ENCODE measurements at places on chromosomes 5 and 9.
A peak's percentile ranks its signal among the peaks of the same experiment; 100 is the strongest.

- H3K27ac ChIP-seq, result no peak overlapping the region
- H3K36me3 ChIP-seq, result peaks cover 11% of the 10 kb centered on the region
- H3K4me1 ChIP-seq, result peaks cover 97% of the 10 kb centered on the region
- H3K4me3 ChIP-seq, result peak overlapping the region; percentile 42
- no peaks in the 10 kb centered on the region for H3K27me3 ChIP-seq
Measured at GRCh38 chr9:127955294-127956015, 17.8 kb upstream of the DPM2 start.

GRCh38 chr5:132468656-132469379 is 21.8 kb downstream of the IRF1 start:
- H3K4me3 ChIP-seq, result no peak overlapping the region
- peaks cover 93% of the 10 kb centered on the region for H3K4me1 ChIP-seq
- H3K36me3 ChIP-seq, result no peaks in the 10 kb centered on the region
- H3K27me3 ChIP-seq, result no peaks in the 10 kb centered on the region
- DNase-seq, result no peak

GRCh38 chr5:133820507-133820906 is 147.9 kb downstream of the C5orf15 start:
- no peak for DNase-seq
- H3K27me3 ChIP-seq, result no peaks in the 10 kb centered on the region
- no peaks in the 10 kb centered on the region for H3K36me3 ChIP-seq
- peaks cover 16% of the 10 kb centered on the region for H3K4me1 ChIP-seq

GRCh38 chr5:36696059-36696673 is 89.8 kb downstream of the SLC1A3 start:
- no peak for DNase-seq
- H3K27ac ChIP-seq, result no peak overlapping the region
- no peak overlapping the region for H3K4me3 ChIP-seq
- no peaks in the 10 kb centered on the region for H3K27me3 ChIP-seq
- H3K4me1 ChIP-seq, result no peaks in the 10 kb centered on the region

Data from CD8-positive, alpha-beta memory T cell (primary cell).